ENCODE measurements at places on chromosomes 1 and 21.
A peak's percentile ranks its signal among the peaks of the same experiment; 100 is the strongest.

DNA sequence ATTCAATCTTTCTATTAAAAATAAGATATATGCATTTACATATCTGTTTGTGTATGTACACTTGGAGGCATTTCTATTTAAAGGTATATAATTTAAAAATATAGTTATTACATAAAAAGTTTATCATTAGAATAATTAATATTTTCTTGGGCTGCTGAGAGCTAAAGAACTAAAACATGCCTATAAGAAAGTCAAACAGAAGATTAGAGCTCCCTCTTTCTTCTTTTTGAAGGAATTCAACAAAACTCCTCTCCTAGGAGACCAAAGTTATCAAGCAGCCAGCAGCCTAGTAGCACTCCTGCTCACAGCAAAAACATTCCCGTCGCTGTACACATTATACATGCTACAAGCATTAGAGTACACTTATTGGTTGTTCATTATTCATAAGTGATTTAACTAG is 216.4 kb downstream of the VAV3 start:
- peak; percentile 51 for DNase-seq

DNA sequence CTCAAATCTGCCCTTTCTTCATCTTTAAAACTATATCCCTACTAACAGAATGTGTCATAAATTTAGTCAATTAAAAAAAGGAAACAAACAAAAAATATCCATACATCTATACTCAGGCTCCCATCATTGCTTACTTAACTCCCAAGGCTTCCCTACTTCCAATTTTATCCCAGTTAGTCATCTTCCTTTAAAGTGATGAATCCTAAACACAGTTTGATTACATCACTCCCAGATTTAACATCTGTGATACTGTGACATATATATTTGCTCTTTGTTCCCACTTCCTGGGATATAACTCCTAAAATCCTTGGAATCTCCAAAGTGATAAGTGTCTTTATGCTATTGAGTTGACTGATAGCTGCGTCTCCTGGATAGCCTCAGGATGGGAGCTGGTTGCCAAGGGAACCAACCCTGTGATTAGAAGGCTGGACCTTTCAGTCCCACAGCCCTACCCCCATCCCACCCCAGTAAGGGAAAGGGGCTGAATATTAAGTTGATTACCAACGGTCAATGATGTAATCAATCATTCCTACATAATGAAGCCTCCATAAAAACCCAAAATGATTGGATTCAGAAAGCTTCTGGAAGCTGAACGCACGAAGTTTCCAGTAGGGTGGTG is 21.6 kb downstream of the GLMN start:
- peak; percentile 63 for DNase-seq

DNA sequence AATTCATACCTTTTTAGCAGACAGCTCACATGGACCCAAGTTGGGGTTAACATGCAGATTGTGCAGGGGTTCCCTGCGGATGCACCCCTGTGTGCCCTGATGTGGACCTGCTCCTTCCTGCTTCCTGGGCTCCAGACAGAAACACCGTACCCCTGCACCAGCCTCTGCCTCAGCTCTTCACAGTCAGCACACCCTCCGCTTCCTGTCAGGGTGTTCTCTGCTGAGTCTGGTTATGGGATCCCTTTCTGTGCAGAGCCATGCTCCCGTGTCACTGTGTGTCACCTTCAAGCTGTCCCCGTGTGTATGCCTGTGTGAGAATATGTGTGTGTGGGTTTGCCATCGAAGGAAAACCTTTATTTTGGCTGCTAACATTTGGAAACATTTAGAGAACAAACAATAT is 48.7 kb upstream of the KCNJ15 start:
- no peak for DNase-seq

GRCh38 chr1:32066489-32066873 is 6.3 kb upstream of the TMEM39B start:
- peak; percentile 96 for DNase-seq

DNA sequence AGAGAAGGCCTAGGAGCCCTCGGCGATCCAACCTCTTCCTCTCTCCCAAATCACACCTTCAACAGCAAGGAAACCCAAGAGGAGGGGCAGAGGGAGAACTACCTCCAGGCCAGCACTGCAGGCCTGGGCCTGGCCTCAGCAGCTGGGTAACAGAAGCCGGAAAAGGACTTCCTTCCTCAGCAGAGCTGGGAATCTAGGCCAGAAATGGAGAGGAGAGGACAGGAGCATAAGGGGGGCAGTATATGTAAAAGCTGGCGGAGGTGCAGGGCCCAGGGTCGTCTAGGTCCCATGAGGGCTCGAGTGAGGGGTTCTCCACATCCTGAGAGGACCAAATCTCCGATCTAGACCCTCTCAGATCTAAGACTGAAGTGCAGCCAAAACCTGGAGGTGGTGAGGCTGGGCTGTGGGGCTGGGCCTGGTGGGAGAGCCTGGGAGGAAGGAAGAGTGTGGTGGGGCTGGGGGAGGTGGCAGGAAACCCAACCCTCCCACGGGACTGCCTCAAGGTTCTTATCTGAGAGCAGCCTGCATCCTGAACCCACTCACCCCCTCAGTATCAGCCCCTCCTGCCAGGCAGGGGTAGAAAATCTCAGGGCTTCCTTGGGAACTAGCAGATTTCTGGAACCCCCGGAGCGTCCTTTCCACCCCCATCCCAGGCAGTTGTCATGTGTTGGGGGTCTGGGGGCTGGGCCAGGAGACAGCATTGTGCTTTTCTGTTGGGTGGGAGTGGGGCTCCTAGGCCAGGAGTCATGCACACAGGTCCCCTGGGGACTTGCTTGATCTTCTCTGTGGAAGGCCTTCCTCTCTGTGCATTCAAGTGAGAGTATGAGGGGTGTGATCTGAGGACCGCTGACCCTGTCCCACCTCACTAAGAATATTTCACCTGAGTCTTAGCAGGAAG is 33.0 kb downstream of the PIK3C2B start:
- DNase-seq = peak; percentile 19

DNA sequence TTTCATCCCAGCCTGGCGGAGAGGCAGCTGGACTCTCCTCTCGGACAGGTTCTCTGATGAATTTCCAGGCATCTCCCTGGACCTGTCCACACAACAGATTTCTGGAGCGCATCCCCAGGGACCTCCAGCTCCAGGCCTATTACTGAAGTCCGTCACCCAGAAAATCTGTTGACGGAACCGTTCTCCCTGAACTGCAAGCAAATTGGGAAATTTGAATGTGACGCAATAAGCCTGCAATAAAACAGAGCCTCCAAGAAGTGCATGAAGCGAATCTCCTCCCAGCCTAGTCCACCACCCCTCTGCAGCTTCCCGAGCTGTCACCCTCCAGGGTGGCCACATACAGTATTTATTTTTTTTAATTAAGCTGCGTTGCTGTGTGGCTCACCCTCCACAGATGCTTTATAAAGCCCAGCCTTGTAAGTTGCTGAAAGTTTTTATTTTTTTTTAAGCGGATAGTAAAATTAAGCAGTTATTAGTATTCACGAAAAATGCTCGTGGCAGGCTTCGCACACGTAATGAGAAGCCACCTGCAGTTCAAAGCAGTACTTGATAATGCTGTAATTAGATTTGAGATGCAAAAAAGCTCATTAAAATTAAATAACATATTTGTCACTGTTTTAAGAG is 173.3 kb downstream of the CAMTA1 start:
- no peak for DNase-seq

DNA sequence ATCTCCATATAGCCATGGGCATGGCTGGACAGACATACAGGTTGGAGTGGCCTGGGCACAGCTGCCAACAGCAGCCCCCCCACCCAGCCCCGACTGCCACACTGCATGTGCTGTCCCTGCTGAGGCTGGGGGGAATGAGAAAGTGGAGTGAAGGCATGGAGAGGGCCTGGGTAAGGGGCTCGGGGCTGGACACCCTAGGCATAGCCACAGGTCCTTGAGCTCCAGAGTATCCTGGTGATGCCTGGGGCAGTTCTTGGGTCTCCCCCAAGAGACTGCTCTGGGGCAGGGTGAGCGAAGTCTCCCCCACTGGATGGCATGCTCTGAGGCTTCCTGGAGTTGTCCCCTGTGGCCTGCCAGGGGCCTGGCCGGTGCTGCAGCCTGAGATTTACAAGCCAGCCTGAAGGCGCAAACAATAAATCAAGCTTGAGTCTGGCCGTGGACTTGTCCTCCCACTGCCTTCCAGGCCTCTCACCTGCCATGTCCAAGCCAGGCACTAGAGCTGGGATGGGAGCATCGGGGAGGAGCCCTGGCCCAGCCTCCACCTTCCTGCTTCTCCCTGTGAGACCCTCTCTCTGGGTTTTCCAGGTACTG is 53.6 kb downstream of the FOXO6 start:
- DNase-seq = no peak

- DNase-seq = peak; percentile 66
Measured at GRCh38 chr21:41564871-41565274, 56.9 kb upstream of the TMPRSS2 start.

- DNase-seq = no peak
Measured at GRCh38 chr1:50038237-50038809, 14.6 kb upstream of the AGBL4 start.

GRCh38 chr1:214548988-214549387 is 2.4 kb downstream of the PTPN14 start:
- DNase-seq = no peak

- DNase-seq = peak; percentile 32
Measured at GRCh38 chr1:78102082-78102481, 56.3 kb downstream of the GIPC2 start.

DNA sequence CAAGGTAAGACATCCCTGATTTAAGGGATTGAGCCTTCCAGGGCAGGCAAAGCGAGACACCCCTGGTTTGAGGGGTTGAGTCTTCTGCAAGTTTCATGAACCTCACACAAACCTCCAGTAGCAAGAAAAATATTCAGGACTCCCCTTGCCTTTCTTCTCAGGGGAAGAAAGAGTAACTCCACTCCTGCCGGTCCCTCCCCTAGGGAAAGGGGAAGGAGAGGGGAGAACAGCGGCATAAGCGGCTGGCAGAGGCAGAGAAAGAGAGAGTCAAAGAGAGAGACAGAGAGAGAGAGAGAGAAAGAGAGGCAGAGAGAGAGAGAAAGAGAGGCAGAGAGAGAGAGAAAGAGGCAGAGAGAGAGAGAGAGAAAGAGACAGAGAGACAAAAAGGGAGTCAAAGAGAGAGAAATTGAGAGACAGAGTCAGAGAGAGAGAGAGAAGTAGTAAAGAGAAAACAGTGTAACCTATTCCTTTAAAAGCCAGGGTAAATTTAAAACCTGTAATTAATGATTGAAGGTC is 29.5 kb upstream of the CBR3 start:
- DNase-seq = no peak

- no peak for DNase-seq
Measured at GRCh38 chr1:21783679-21784603, 992 bp upstream of the USP48 start.

- DNase-seq = peak; percentile 95
Measured at GRCh38 chr1:65423884-65424572, 3.6 kb downstream of the LEPR start.

DNA sequence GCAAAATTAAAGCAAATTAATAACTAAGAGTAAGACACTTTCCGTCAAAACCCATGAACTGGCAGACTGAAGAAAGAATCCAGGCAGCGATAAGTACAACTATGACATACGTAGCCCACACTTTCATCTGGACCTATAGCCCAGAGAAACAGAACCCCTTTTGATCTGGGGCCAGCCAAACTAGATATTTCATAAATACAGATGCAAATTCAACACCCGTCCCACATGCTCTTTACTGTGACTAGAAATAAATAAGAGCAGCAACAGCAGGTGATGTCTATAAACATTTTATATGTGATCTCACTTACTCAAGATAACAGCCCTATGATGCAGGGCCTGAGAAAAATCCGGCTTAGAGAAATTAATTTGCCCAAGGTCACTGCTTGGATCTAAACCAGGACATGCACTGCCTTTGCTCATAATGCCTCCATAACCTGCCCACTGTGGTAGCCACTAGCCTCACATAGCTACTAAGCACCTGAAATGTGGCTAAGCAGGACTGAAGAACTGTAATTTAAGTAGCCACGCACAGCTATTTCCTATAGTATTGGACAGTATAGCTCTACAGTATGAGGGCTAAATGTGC is 130.2 kb downstream of the TGFBR3 start:
- DNase-seq = no peak

DNA sequence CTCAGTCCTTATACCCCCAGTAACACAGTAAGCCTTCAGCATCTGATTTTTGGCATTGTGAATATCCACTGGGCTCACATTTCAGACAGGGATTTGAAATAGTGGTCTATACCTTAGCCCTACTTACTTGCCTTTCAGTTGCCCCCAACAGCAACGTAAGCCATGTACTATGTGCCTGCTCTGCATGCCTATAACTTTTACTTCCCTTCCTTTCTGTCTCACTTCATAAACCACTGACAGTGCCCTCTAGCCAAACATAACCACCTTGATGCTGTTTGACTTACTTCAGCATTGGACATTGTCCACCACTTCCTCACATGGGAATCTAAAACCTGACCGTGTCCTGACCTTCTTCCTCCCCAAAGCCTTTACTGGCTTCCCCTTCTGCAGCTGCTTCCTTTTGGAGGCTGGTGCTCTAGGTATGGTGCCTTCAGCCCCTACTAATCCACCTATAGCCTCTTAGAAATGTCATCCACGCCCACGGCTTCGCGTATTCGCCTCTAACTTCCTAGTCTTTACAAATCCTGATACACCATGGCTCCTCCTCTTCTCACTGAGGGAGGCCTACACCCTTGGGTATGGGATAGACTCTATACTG is 3.6 kb upstream of the ZNF672 start:
- no peak for DNase-seq

DNA sequence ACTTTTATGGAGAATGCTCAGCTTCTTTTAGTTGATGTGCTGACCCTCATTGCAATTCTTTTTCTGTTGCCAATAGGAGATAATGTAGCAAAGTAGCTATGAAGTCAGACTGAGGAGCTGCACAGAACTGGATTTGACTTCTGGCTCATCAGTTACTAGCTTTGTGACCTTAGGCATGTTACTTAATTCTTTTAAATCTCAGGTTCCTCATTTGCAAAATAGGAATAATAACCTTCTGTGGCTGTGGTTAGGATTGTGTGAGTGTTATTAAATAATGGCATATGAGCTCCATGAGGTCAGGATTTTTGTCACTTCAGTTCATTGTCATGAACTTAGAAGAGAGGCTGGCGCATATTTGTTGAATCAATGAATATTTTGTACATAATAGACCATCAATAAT is 237.6 kb upstream of the SGIP1 start:
- no peak for DNase-seq

DNA sequence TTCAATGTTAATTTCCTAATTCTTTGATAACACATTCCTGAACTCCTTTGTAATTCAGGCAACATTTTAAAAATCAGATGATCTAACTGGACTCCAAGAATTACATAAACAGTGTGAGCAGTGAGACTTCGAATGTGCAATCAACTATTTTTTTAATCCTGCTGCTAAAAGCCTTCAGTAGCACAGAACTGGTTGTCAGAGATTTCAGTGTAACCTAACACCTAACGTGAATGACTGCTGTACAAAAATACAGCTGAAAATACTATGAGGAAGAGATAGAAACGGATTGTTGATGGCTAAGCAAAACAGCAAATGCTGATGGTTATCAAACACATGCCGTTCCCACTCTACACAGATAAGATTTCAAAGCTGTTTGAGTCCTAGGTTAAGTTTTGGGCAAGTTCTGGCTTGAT is 46.1 kb downstream of the APP start:
- DNase-seq = peak; percentile 68

- peak; percentile 88 for DNase-seq
Measured at GRCh38 chr1:36327421-36328087, 4.1 kb upstream of the EVA1B start.

Data from epithelial cell of esophagus (primary cell).